IPS DF 6.9 (cell line): ENCODE measurements at places on chromosomes 6 and 20.

GRCh38 chr6:21078497-21078896 lies 515.1 kb upstream of the SOX4 start:
- H3K36me3 ChIP-seq: no peaks in the 10 kb centered on the region
- no peak for DNase-seq
- H3K27ac ChIP-seq: no peak overlapping the region
- peaks cover 1% of the 10 kb centered on the region; the same call in 1 of the 2 replicates for H3K4me1 ChIP-seq
- no peak overlapping the region for H3K4me3 ChIP-seq
- H3K27me3 ChIP-seq: no peaks in the 10 kb centered on the region

GRCh38 chr6:4460586-4461475 lies 315.4 kb upstream of the CDYL start:
- no peaks in the 10 kb centered on the region for H3K27me3 ChIP-seq
- H3K4me3 ChIP-seq: no peak overlapping the region
- H3K4me1 ChIP-seq: no peaks in the 10 kb centered on the region
- H3K27ac ChIP-seq: no peak overlapping the region
- H3K36me3 ChIP-seq: no peaks in the 10 kb centered on the region

DNA sequence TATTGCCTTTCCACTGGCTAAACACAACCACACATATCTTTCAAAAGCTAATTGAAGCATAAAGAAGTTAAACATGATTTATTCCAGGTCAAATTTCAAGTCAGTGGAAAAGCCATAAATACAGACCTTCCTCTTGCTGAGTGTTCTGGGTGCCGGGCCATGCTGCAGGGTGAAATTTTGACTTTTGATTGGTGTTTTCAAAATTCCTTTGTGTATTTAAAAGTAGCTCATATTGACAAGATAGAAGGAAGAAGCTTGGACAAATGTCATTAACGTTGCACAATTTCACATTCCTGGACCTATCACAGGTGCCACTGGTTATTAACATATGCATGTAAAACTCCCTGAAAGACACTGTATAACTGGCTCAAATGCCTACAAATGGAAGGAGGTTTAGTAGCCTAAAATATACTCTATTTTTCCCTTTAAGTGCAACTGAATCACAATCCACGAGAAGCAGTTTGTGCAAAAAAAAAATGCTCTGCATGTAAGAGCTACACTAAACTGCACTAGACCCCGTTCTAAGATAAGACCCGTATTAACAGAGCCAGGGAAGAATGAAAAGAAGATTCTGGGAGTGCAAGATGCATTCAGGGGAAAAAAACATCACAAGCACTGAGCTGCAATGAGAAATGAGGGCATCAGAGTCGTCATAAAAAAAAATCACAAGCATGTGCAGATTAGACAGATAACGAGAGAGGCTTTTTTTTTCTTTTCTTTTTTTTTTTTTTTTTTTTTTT lies 30.4 kb downstream of the ATXN1 start:
- H3K4me3 ChIP-seq: no peak overlapping the region
- no peak for DNase-seq
- H3K4me1 ChIP-seq: no peaks in the 10 kb centered on the region

GRCh38 chr20:49560186-49560585 lies 7.8 kb downstream of the PTGIS start:
- no peaks in the 10 kb centered on the region for H3K36me3 ChIP-seq
- no peak for DNase-seq
- H3K27ac ChIP-seq: no peak overlapping the region
- H3K27me3 ChIP-seq: no peaks in the 10 kb centered on the region
- no peaks in the 10 kb centered on the region for H3K4me1 ChIP-seq
- H3K4me3 ChIP-seq: no peak overlapping the region

DNA sequence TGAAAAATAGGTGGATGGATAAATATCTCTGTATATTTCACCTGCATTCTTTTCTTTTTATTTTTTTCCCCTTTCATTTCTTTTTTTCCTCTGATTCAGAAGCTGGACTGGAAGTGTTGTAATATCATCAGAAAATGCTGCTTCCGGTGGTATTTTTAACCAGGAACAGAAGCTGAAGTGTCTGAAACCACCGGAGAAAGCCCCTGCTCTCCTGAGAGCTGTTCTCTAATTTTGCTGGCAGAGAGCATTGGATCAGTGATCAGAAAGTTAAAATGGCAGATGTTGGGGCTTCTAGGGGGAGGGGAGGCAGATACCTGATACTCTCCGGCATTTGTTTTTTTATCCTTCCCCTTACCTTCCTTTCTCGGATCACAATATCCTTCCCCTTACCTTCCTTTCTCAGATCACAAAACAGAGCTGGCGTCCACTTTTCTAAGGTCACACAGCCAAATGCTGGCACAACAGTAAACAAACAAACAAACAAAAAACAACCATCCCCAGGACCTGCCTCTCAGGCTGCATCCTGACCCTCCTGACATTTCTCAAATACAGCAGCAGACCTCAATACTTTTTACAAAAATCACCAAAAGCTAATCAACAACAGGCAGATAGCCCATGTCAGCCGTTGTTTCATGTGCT lies 143.2 kb upstream of the ZNF217 start:
- H3K27ac ChIP-seq: no peak overlapping the region
- DNase-seq: no peak
- no peaks in the 10 kb centered on the region for H3K27me3 ChIP-seq
- peaks cover 7% of the 10 kb centered on the region; the same call in 1 of the 2 replicates for H3K4me1 ChIP-seq
- H3K4me3 ChIP-seq: no peak overlapping the region
- H3K36me3 ChIP-seq: no peaks in the 10 kb centered on the region

DNA sequence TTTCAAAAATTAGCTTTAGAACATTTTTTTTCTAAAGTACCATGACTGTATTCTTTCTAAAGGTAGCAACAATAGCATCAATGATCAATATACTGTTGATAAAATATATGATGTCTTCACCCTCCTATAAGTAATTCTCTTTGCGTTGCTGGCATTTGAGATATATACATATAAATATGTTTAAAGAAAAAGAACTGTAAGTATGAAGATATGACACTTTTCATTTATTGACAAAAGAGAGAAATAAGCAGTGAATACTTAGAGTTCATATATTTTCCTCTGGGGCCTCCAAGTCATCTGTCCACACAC lies 49.4 kb upstream of the SCGN start:
- no peak for DNase-seq
- no peaks in the 10 kb centered on the region; the same call in 1 of the 2 replicates for H3K36me3 ChIP-seq
- no peaks in the 10 kb centered on the region for H3K27me3 ChIP-seq
- H3K4me1 ChIP-seq: no peaks in the 10 kb centered on the region

DNA sequence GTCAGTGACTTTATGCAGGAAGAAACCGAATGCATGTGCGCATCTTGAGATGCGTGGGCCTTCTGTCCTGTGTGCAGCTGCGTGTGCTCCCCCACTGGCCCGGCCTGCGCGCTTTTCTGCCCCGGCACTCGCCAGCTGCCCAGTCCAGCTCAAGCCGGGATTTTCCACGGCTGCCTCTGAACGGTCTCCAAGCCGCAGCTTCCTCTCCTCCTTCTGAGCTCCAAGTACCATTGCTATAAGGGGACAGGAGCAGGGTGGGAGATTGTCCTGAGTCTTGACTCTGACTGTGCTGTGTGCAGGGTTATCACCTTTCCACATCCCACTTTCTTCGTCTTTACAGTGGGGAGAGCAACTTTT lies 302.8 kb downstream of the THBS2 start:
- H3K27ac ChIP-seq: no peak overlapping the region
- H3K4me1 ChIP-seq: no peaks in the 10 kb centered on the region
- no peak overlapping the region for H3K4me3 ChIP-seq

GRCh38 chr20:38125157-38126056 lies 39.7 kb downstream of the TGM2 start:
- H3K27ac ChIP-seq: no peak overlapping the region
- no peaks in the 10 kb centered on the region for H3K27me3 ChIP-seq
- H3K4me1 ChIP-seq: no peaks in the 10 kb centered on the region
- no peaks in the 10 kb centered on the region for H3K36me3 ChIP-seq

DNA sequence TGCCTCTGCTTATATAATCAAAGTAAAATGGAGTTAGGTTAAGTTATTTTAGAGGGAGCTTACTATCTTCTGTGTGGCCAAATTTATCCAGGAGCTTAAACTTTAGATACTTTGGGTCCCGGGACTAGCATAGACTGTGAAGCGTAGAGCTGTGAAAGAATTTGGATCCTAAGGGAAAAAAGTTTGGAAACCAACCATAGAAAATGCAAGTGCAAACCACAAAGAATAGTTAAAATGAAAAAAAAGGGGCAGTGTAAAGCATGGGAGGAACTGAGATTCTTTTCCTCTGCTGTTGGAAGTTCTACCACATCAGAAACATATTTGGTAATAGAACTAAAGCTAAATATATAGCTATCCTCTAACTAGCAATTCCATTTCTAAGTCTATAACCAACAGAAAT lies 232.2 kb upstream of the FLRT3 start:
- H3K27ac ChIP-seq: no peak overlapping the region
- no peak overlapping the region for H3K4me3 ChIP-seq
- DNase-seq: no peak
- peaks cover 1% of the 10 kb centered on the region; the same call in 1 of the 2 replicates for H3K27me3 ChIP-seq

DNA sequence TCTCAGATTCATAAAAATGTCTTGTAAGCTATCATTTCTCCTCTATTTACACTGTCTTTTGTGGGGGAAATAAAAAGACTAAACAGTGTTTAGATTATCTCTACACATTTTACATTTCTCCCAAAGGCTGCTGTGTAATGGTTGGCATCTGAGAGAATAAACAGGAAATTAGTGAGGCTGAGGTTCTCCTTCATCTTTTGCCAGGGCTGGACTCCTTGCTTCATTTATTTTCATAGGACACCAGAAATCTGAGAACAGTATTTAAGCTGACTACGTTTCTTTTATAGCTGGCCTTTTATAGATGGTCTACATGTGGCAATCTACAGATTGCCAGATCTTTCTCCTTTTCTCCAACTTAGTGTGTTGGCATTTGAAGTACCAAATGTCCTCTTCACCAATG lies 41.5 kb downstream of the PLCB4 start:
- H3K4me1 ChIP-seq: no peaks in the 10 kb centered on the region
- H3K27me3 ChIP-seq: no peaks in the 10 kb centered on the region
- H3K27ac ChIP-seq: no peak overlapping the region
- H3K36me3 ChIP-seq: no peaks in the 10 kb centered on the region

GRCh38 chr20:35314816-35315631 lies 22.8 kb upstream of the FAM83C start:
- no peaks in the 10 kb centered on the region for H3K36me3 ChIP-seq
- no peak overlapping the region for H3K4me3 ChIP-seq
- no peak overlapping the region for H3K27ac ChIP-seq
- no peaks in the 10 kb centered on the region for H3K27me3 ChIP-seq

GRCh38 chr20:43564455-43564854 lies 5.6 kb downstream of the SGK2 start:
- no peak overlapping the region for H3K4me3 ChIP-seq
- H3K4me1 ChIP-seq: no peaks in the 10 kb centered on the region
- DNase-seq: no peak
- no peaks in the 10 kb centered on the region for H3K36me3 ChIP-seq
- no peak overlapping the region for H3K27ac ChIP-seq

DNA sequence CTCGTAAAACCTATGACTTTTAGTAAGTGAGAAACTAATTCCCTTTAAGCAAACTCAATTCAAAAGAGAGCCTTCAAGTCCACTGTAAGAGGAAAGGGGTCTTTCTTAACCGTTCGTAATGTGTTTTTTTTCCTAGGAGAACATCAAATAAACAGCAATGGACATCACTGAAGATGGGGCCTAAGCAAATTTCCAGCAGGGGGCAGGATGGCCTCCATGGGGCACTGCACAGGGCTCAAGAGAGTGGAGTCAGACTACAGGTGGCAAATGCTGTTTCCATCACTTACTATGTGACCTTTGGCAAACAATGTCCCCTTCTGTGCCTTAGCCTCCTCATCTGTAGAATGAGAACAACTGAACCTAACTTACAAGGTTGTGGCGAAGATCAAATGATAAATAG lies 88.7 kb downstream of the ARHGAP18 start:
- H3K4me1 ChIP-seq: no peaks in the 10 kb centered on the region
- no peaks in the 10 kb centered on the region for H3K36me3 ChIP-seq
- no peak overlapping the region for H3K27ac ChIP-seq
- no peak overlapping the region for H3K4me3 ChIP-seq
- no peak for DNase-seq

DNA sequence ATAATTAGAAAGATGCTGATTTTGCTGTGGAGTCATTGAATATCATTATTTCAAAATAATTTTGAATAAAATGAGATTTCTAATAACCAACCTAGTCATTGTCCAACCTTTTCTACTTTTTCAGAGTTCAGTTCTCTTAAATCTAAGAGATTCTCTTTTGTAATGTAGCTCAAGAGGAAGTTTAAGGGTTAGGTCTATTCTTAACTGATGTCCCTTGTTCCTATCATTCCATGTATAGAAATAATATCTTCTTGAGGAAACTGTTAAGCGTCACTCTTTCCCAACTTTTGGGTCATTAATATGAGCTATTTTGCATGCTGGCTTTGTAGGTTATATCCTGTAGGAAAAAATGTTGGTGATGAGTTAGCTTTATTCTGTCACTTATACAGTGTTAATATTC lies 27.0 kb downstream of the RNF144B start:
- no peak overlapping the region for H3K4me3 ChIP-seq
- peaks cover 1% of the 10 kb centered on the region; the same call in 1 of the 2 replicates for H3K27me3 ChIP-seq
- no peak for DNase-seq
- no peaks in the 10 kb centered on the region for H3K36me3 ChIP-seq
- no peaks in the 10 kb centered on the region for H3K4me1 ChIP-seq

GRCh38 chr6:122712448-122713137 lies 66.9 kb upstream of the FABP7 start:
- no peaks in the 10 kb centered on the region for H3K27me3 ChIP-seq
- DNase-seq: no peak
- no peaks in the 10 kb centered on the region for H3K36me3 ChIP-seq

GRCh38 chr6:35569011-35569461 lies 56.3 kb upstream of the TULP1 start:
- no peaks in the 10 kb centered on the region for H3K4me1 ChIP-seq
- no peak for DNase-seq
- no peaks in the 10 kb centered on the region for H3K27me3 ChIP-seq
- no peak overlapping the region for H3K27ac ChIP-seq
- no peaks in the 10 kb centered on the region for H3K36me3 ChIP-seq

DNA sequence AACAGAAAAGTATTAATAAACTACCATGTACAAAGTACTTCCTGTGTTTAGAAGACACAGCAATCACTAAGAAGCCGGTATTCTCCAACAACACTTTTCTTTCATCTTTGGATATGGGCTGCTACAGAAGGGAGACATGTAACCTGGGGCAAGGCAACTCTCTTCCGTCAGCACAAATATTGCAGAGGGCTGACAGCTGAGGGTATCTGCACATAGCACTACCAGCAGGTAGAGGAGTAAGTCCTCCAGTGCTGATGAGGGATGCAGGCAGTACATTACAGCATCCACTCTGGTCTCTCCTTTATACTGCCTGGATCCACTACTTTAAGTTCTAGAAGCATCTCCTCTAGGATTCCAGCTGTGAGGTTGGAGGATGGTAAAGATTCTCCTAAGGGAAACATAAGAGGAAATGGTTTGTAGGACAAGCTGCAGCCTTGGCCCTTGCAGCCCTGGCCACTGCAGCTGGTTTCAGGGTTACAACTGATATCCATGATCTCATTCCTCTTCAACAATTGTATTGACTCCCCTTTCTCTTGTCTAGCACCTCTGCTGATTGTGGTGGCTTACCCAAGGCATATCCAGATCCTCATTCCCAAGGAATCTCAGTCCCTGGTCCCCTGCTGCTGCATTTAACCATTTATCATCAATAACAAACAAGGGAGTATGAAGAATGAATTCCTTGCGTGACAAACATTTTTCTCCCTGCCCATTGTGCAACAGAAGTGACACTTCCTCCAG lies 110.7 kb upstream of the ADGRF1 start:
- H3K27ac ChIP-seq: no peak overlapping the region
- no peak overlapping the region for H3K4me3 ChIP-seq
- H3K4me1 ChIP-seq: peaks cover 5% of the 10 kb centered on the region
- no peak for DNase-seq
- H3K36me3 ChIP-seq: no peaks in the 10 kb centered on the region
- H3K27me3 ChIP-seq: no peaks in the 10 kb centered on the region
